T-helper 17 cell (primary cell): ENCODE measurements at places on chromosomes 5 and 9. TPM values are rescaled to one million over a fixed set of nuclear protein-coding genes. Genes with fewer than 3 reads are reported as not detected.

GRCh38 chr9:131499254-131499767 is 3.4 kb upstream of the POMT1 start:
- DNase-seq, result no peak
- H3K27me3 ChIP-seq, result no peaks in the 10 kb centered on the region
- H3K4me3 ChIP-seq, result peak overlapping the region; percentile 61
- peaks cover 5% of the 10 kb centered on the region for H3K36me3 ChIP-seq
- H3K27ac ChIP-seq, result peak overlapping the region; percentile 97
- peaks cover 40% of the 10 kb centered on the region for H3K4me1 ChIP-seq

DNA sequence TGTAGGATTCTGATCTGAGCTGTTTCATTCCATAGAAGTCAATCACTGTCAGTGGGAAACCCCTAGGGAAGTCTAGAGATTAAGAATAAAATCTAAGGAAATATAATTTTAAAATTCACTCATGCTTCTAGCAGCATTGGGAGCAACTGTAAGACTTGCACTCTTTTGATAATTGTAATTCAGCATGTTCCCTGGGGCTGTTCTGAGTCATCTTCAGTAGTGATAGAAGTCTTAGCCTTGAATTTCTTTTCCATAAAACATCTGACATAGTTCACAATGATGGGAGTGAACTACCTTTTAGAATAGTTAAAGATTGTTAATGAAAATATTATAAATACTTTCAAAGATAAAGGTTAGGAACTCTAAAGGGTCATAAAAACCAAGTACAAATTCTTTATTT is 935.8 kb downstream of the DTWD2 start:
- H3K4me3 ChIP-seq, result no peak overlapping the region
- no peaks in the 10 kb centered on the region for H3K27me3 ChIP-seq
- DNase-seq, result no peak
- no peaks in the 10 kb centered on the region for H3K36me3 ChIP-seq
- no peaks in the 10 kb centered on the region for H3K4me1 ChIP-seq
- no peak overlapping the region for H3K27ac ChIP-seq

DNA sequence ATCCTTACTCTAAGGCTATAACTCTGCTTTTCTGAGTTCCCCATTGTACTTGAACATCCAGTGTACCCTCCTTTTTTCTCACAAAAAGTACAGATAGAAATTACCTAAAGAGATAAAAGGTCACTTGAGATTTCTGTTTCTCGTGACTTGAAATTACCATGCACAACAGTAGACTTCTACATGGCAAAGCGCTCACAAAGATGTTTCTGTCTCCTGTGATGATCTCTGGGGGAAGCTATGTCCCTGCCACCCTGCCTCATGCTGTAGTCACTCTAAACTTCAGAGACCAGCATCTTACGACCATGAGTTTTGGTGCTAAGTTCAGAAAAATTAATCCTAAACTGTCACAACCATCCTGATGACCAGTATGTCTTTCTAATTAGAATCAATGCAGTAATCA is 36.2 kb downstream of the NFIB start:
- no peak overlapping the region for H3K4me3 ChIP-seq
- H3K36me3 ChIP-seq, result no peaks in the 10 kb centered on the region
- H3K27me3 ChIP-seq, result peaks cover 39% of the 10 kb centered on the region
- DNase-seq, result no peak
- H3K27ac ChIP-seq, result no peak overlapping the region
- peaks cover 2% of the 10 kb centered on the region for H3K4me1 ChIP-seq

DNA sequence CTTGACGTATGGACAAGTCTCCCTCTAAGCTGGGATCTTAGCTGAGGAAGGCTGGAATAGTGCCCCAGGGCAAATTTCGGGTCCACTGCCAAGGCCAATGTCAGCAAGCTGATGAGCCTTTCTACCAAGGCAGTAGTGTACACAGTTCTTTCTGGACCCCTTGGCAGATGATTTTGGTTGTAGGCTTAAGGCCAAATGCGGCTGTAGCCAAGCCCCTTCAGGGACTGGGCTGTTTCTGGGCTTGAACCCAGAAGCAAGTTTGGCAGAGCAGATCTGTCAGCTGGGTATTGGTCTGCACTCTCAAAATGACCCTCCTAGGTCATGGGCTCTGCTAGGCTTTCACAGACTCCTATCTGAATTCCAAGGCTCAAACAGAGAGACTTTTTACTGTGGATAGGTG is 121.6 kb downstream of the ADAMTSL1 start:
- H3K27me3 ChIP-seq, result no peaks in the 10 kb centered on the region
- no peaks in the 10 kb centered on the region for H3K4me1 ChIP-seq
- no peaks in the 10 kb centered on the region for H3K36me3 ChIP-seq
- no peak overlapping the region for H3K4me3 ChIP-seq
- no peak overlapping the region for H3K27ac ChIP-seq

GRCh38 chr9:123637945-123638634 is 282.1 kb downstream of the CRB2 start:
- peaks cover 18% of the 10 kb centered on the region for H3K4me1 ChIP-seq
- no peaks in the 10 kb centered on the region for H3K36me3 ChIP-seq
- H3K27me3 ChIP-seq, result no peaks in the 10 kb centered on the region
- peak overlapping the region; percentile 88 for H3K4me3 ChIP-seq
- DNase-seq, result no peak
- H3K27ac ChIP-seq, result peak overlapping the region; percentile 71

DNA sequence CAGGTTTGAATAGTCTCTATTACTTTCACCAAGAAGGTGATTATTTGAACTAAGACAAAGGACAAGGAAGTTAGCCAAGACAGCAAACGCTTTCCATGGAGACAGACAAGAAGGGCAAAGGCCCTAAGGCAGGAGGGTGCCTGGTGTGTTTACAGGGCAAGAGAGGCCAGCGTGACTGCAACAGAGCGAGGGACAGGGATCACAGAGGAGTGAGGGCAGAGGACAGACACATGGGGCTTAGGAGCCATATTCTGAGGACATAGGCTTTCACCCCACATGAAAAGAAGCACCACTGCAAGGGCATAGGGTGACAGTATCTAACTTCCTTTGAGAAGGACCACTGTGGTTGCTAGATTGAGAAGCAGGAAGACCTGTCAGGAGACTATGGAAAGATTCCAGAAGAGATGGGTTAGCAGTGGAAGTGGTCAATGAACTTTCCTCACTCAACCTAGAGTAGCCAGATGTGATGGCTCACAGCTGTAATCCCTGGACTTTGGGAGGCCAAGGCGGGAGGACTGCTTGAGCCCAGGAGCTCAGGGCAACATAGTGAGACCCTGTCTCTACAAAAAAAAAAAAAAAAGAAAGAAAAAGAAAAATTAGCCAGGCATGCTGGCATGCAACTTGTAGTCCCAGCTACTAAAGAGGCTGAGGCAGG is 5.0 kb upstream of the HAVCR1 start:
- H3K27me3 ChIP-seq, result no peaks in the 10 kb centered on the region
- H3K4me3 ChIP-seq, result no peak overlapping the region
- H3K36me3 ChIP-seq, result peaks cover 2% of the 10 kb centered on the region
- DNase-seq, result no peak

DNA sequence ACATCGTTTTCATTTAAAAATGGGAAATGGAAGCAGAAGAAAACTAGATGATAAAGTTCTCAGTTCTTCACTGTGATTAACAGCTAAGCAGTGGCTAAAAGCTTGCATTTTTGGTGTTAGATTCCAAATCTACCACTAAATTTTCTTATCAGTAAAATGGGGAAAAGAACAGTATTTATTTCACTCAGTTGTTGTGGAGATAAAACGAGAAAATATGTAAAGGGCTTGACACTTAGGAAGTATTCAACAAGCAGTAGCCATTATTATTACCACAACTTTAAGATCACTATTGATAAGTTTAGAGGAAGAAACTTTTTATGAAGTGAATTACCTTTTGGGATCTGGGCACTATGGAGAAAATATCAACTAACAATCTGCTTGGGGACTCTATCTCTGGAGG is 4.5 kb downstream of the STOM start:
- peaks cover 2% of the 10 kb centered on the region for H3K36me3 ChIP-seq
- peak overlapping the region; percentile 67 for H3K27ac ChIP-seq
- no peaks in the 10 kb centered on the region for H3K27me3 ChIP-seq
- DNase-seq, result no peak
- H3K4me1 ChIP-seq, result peaks cover 33% of the 10 kb centered on the region

- no peak overlapping the region for H3K27ac ChIP-seq
- DNase-seq, result no peak
- H3K27me3 ChIP-seq, result no peaks in the 10 kb centered on the region
- H3K4me1 ChIP-seq, result no peaks in the 10 kb centered on the region
- H3K4me3 ChIP-seq, result no peak overlapping the region
- H3K36me3 ChIP-seq, result no peaks in the 10 kb centered on the region
These were observed 387.1 kb upstream of the PAPPA start for GRCh38 chr9:115766370-115766955.

DNA sequence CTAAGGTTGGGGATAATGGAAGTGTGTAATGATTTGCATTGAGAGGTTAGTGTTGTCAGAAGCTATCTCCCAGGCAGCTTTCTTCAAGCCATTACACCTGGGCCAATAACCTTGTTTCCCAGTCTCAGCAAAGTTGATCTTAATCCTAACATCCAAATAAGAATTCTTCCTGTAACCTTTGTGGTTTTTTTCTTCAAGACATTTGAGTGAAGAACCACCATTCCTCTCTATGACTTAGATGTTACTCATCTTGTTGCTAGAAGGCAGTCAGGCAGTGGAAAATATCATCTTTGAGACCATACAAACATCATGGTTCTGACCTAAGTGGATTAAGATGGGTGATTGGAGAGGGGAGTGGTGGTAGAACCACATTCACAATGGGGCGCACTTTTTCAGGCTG is 103.5 kb downstream of the NDUFAF2 start:
- no peak for DNase-seq
- H3K4me1 ChIP-seq, result peaks cover 4% of the 10 kb centered on the region
- H3K36me3 ChIP-seq, result no peaks in the 10 kb centered on the region

DNA sequence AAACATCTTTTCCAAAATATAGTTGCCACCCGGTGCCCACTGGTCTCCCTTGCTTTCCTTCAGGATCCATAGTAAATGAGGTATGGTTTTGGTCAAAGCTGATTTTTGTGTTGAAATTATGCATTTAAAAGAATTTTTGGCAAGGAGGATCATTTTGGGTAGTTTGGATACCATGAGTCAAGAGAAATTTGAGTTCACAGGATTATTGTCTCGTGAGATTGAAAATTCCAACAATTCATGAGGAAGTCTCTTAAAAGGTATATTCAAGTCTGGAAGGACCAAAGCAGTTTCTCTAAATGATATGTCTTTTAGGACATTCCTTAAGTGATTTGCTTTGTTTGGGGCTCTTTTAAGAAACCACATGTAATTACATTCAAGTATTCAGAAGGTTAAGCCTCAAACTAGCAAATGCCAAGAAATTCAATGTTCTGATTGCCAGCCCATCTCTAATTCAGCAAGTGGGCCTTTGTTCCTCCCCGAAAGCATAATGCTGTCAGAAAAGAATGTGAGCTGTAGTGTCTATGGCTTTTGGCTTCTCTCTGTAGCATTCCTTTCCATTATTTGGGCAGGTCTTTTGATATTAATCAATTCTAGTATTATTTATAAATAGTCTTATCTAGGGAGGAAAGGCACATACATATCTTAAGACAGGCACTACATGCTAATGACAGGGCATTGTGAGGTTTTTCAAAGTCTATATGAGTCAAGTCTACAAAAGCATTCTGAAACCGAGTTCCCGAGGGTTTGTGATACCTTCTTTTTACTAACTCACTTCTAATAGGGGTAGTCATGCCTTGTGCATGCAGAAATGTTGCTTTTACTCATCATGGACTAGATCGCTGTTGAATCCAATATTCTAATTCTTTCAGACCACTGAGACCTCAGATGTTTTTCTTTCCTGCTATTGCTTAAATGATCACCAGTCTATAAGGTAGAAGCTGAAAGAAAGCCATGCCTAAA is 453.9 kb downstream of the ENC1 start:
- H3K4me1 ChIP-seq, result no peaks in the 10 kb centered on the region
- no peak for DNase-seq
- H3K36me3 ChIP-seq, result no peaks in the 10 kb centered on the region

- H3K27ac ChIP-seq, result no peak overlapping the region
- H3K36me3 ChIP-seq, result no peaks in the 10 kb centered on the region
- H3K4me1 ChIP-seq, result no peaks in the 10 kb centered on the region
- peaks cover 54% of the 10 kb centered on the region for H3K27me3 ChIP-seq
- DNase-seq, result no peak
These were observed 369.0 kb downstream of the ARHGEF28 start for GRCh38 chr5:73994963-73995362.

GRCh38 chr5:3268760-3269330 is 326.8 kb upstream of the IRX1 start:
- H3K36me3 ChIP-seq, result no peaks in the 10 kb centered on the region
- no peak overlapping the region for H3K4me3 ChIP-seq
- no peaks in the 10 kb centered on the region for H3K4me1 ChIP-seq

DNA sequence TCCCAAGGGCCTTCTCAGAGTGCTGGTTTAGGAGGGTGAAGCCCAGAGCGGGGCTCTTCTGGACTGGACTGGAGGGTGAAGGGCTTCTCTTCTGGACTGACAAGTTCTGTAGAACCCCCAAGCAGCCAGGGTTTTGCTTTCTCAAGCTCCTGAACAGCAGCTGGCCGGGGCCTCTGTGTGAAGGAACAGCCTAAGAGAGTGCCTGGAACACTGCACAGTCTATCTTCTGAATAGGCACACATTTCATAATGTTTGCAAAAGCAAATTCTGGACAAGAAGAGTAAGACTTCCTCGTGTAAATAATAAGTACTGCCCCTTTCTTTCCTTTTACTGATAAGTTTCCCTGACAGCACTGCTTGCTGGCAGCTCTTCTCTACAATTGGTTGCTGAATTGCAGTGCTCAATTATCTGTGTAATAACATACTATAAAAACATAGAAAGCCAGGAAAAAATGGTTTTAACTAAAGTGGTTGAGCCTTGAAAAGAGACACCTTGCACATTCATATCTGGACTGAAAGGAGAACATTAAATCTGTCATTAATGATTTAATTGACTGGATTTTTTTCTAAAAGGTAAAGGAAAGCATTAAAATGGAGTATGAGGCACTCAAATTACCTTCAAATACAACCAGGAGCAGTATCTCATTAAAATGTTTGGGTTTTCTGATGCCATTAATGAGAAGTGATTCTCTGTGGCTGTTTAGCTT is 20.5 kb downstream of the MAST4 start:
- no peaks in the 10 kb centered on the region for H3K36me3 ChIP-seq
- no peak overlapping the region for H3K4me3 ChIP-seq
- H3K27me3 ChIP-seq, result peaks cover 32% of the 10 kb centered on the region
- peaks cover 2% of the 10 kb centered on the region for H3K4me1 ChIP-seq

DNA sequence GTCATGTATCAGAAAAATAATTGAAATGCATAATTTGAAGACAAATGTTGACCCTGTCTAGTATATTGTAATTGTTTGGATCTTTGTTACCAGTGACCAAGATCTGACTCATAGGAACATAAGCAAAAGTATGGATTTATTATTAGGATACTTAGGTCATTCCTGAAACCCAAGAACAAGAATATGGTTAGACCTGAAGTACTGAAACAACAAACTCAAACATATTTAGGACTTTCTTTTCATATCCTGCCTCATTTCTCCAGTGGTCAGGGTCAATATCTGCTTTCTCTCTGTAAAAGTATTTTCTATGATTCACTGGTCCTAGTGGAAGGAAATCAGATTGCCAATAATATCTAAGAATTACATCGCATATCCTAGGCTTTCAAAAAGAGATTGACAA is 1937.1 kb upstream of the WWC1 start:
- H3K4me1 ChIP-seq, result no peaks in the 10 kb centered on the region
- no peak overlapping the region for H3K4me3 ChIP-seq
- H3K36me3 ChIP-seq, result no peaks in the 10 kb centered on the region
- DNase-seq, result no peak

The PHF24 gene
- total RNA-seq, result not detected

The ST8SIA4 gene
- total RNA-seq, result 29.0 TPM

The LCN12 gene
- 2.6 TPM for total RNA-seq

The PPIP5K2 gene
- 48.7 TPM for total RNA-seq

The FAT2 gene
- total RNA-seq, result not detected

The RLN2 gene
- total RNA-seq, result 1.8 TPM

The PFN3 gene
- total RNA-seq, result not detected
